ENCODE measurements at places on chromosomes 7 and 10.

DNA sequence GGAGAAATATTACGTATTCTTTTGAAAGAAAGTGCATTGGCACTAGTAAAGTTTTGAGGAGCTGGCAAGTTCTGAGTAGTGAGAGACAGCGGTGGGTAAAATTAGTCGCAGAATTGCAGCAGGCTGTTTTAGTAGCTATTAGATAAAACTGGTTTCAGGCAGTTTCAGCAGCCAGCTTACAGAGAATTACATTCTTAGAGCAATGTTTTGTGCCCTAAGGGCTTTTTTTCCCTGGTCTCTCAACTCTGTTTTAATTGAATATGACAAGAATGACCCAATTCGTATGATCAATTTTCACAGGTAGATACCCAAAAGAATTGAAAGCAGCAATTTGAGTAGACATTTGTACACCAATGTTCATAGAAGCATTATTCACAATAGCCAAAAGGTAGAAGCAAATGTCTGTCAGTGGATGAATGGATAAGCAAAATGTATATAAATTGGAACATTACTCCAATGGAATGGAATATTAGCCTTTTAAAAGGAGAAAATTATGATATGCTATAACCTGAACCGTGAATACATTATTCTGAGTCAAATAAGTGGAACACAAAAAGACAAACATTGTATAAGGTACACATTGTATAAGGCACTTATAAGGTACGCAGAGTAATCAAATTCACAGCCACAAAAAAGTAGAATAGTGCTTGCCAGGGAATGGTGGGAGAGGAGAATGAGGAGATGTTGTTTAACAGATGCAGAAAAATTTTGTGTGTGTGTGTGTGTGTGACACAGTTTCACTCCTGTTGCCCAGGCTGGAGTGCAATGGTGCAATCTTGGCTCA, 5.2 kb upstream of the KBTBD2 start:
- no peak for DNase-seq

DNA sequence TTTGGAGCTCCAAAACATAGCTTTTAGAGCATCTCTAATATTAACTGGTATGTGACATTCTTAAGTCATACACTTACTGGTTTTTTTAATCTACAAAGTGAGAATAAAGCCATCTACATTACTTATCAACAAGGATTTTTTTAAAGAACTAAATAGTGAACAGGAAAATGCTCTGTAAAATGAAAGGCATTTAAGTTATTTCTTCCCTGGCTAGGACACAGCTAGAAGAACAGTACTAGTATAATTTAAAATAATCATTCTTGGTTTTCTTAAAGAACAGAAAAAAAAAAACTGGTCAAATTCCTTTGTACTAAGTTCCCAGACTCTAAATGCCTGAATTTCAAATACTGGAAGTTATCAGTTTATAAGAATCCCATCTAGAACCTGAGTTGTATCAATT, 139.5 kb downstream of the SRPK2 start:
- no peak for DNase-seq

- DNase-seq: no peak
Measured at GRCh38 chr7:102454468-102454867, 10.2 kb downstream of the ALKBH4 start.

- DNase-seq: peak; percentile 76
Measured at GRCh38 chr10:110893559-110894179, 21.9 kb downstream of the PDCD4 start.

- DNase-seq: no peak
Measured at GRCh38 chr7:153943457-153943856, 108.7 kb upstream of the DPP6 start.

- no peak for DNase-seq
Measured at GRCh38 chr7:155191901-155192478, 105.7 kb upstream of the INSIG1 start.

GRCh38 chr10:59177031-59177797, 771 bp downstream of the PHYHIPL start:
- DNase-seq: no peak

DNA sequence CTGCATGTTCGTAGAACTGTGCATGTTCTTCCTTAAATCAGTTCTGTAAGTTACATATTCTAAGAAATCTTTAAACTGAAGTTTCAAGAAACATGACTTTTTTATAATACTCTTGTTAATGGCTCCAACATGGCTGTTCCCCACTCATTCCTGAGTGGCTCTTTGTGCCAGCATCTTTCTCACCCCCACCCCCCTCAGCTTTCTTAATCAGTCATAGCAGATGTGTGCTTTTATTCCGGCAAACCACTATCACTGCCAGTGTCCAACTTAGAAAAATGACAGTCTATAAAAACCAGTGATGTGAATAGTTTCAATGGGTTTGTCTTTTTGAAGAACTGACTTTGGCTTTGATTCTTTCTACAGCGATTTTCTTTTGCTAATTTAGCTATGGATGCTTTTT, 37.6 kb downstream of the PITRM1 start:
- no peak for DNase-seq

- DNase-seq: no peak
Measured at GRCh38 chr10:102268375-102268888, 23.1 kb downstream of the GBF1 start.

DNA sequence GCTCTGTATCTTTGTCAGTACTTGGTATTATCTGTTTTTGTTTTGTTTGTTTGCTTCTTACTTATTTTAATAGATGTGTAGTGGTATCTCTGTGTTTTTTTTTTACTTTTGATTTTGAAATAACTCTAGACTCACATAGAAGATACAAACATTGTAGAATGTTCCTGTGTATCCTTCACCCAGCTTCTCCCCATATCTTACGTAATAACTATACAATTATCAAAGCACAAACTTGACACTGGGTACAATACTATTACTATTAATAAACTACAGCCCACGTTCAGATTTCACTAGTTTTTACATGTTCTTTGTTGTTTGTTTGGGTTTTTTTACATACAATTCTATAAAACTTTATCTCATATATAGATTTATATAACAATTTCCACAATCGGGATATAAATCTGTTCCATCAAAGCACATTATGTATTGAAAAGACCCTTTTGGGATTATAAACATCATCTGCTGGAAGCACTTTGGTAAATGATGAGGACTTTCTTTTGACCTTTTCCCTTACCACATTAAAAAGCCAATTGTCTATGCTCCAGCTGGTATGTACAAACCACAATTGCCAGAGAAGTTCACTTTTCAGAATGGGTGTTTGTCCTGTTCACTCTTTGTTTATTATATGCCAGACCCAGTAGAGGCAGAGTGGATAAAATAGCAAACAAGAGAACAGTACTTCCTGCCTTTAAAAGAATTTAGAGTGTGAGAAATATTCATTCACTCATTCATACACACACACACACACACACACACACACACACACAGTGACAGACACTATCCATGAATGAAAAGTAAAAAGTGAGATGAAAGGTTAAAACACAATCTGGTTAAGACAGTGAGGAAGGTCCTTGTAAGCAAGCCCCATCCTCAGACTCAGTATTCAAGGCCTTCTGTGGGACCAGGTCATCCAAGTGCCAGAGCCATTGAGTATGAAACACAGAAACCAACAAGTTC, 113.0 kb downstream of the SGMS1 start:
- no peak for DNase-seq

DNA sequence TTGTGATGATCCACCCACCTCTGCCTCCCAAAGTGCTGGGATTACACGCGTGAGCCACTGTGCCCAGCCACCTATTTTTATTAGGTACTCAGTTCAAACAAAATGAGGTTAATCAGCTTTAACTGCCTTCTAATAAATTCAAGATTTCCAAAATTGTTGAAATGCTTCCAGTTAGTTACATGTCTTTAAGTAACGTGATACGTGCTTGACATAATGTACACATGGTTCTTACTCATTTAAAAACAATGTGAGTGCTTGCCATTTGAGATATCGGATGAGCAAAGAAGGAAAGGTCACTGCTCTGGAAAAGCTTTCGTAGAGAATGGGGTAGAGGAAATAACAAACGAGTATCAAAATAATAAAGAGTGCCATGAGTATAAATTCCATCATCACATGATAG, 83.6 kb downstream of the KMT2E start:
- no peak for DNase-seq

DNA sequence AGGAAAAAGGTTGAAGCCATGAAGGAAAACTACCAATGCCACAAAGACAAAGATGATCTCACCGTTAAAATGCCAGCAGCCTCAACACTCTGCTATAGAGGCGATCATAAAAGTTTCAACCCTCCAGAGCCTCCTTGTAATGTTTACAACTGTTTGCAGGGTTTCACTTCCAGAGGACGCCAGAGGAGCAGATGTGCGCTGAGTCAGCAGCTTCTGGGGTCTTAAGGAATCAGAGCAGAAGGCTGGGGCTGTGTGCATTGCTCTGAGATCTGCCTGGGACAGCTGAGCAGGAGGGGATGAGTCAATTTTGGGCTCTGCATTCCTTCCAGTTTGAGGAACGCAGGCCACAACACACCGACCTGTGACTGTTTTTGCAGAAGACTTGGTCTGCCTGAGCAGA, 98.3 kb downstream of the TMEM130 start:
- DNase-seq: no peak

GRCh38 chr10:101030496-101031127, 317 bp downstream of the PDZD7 start:
- DNase-seq: no peak

GRCh38 chr7:25263337-25263736, 35.1 kb upstream of the NPVF start:
- DNase-seq: no peak

- DNase-seq: no peak
Measured at GRCh38 chr10:77325233-77325537, 312.4 kb downstream of the KCNMA1 start.

- DNase-seq: peak; percentile 30
Measured at GRCh38 chr7:97506728-97507127, 225.2 kb upstream of the TAC1 start.

DNA sequence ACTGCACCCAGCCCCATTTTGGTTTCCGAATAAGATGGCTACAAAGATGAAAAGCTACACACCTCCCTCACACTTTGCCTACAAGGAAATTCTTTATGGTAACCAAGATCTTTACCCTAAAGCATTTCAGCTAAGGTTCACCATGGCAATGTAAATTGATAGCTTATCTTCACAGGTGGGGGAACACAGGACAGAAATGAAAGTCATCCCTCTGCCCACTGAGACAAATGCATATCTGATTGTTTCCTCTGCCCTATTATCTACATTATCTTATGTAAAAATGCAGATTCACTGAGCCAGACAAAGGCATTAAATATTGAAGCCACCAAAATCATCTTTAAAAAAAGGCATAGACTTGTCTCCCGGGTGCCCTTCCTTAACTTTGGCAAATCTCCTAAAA, 3.2 kb upstream of the TMEM139 start:
- no peak for DNase-seq

DNA sequence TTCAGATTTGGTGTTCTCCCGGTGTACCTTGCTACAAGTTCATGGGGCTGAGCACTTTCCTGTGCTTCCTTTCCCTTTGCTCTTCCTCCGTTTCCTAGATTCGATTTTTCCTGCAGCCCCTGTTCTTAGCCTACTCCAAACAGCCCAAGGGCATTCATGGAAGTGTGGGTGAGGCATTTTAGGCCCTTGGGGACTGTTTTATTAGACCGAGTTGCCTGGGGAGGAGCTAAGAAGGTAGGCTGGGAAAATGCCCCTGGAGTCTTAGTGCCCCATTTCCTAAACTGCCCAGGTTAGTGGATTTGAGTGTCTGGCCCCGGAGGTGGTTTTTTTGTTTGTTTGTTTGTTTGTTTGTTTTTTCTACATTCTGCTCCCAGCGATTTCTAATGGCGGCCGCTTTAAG, 1.8 kb downstream of the LRMDA start:
- DNase-seq: no peak

DNA sequence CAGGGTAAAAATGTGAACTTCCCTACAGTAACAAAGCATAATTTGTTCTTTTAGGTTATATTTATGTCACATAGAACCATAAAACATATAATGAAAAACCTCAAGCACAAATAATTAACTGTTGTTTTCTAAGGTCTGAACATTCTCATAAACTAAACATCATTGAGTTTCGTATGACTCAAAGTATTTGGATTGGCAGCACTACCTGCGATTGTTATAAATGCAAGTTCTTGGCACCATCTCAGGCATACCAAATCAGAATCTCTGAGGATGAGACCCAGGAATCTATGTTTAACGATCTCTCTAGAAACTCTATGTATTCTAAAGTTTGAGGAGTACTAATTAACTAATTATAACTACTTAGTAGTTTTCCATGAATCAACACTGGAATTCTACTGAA, 22.5 kb downstream of the ORC5 start:
- DNase-seq: no peak

GRCh38 chr10:120557311-120557710, 100.3 kb downstream of the PLPP4 start:
- no peak for DNase-seq

DNA sequence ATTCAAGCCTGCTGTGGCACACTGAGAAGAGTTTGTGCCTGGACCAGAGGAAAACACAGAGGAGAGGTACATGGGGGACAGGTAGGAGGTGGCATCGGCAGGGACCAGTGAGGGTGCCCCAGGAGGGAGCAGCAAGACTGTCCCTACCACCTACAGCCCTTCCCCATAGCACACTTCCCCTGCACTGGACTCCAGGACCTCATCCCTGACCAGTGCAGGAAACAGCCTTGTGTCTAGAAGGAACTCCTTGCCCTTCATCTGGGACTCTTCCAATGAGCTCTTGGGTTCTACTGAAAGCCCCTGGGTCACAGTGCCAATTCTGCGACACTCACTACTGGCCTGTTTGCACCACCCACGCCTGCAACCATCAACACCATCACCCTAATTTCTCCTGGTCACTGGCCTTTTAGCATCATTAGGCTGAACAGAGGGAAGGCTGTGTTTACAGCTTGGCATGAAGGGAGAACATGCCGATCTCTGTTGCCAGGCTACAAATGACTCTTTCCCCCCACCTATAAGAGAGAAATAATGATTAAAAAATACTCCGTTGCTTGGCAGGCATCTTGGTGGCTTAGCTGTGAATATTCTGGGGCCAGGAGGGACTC, 371.9 kb upstream of the ZMIZ1 start:
- DNase-seq: no peak

GRCh38 chr10:68856352-68856751, 29.0 kb downstream of the STOX1 start:
- DNase-seq: no peak

- DNase-seq: no peak
Measured at GRCh38 chr7:99010281-99010680, 131.9 kb downstream of the TRRAP start.

GRCh38 chr7:148241700-148242293, 348.8 kb upstream of the C7orf33 start:
- no peak for DNase-seq

- no peak for DNase-seq
Measured at GRCh38 chr10:91540733-91541132, 92.1 kb downstream of the PPP1R3C start.
